ENCODE measurements at places on chromosomes 12 and 14.

GRCh38 chr14:101809671-101810514 lies 48.4 kb downstream of the PPP2R5C start:
- peak; percentile 93 for DNase-seq

DNA sequence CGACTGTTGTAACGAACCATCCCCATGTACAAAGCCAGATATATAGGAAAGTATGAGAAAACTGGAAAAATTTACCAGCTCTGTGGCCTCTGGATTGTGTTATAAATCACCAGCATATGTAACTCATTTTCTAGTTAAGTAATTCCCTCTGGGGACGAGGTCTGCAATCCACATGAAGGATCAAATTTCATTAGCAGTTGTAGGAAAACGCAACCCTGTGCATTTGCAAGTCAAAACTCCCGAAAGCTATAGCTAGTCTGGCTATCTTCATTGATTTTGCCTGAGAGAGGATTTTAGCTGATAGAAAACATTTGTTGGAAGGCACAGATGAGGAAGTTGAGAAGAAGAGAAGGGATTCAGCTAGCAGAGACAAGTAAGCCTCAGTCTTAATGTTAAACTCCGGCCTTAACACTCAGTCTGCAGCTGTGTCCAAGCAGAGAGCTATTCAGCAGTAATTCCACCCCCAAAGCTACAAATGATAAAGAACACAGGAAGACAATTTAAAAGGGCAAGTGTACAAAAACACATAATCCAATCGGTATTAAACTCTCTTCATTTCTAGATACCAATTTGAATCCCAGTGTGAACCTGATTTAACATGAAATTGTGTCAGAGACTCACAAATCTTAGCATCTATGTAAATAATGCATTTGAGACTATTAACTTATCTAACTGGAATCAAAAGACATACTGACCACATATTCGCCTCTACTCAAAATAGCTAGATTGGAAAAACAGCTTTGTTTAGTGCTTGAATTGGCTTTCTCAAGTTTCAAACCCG lies 54.2 kb upstream of the CERS5 start:
- DNase-seq = peak; percentile 83

DNA sequence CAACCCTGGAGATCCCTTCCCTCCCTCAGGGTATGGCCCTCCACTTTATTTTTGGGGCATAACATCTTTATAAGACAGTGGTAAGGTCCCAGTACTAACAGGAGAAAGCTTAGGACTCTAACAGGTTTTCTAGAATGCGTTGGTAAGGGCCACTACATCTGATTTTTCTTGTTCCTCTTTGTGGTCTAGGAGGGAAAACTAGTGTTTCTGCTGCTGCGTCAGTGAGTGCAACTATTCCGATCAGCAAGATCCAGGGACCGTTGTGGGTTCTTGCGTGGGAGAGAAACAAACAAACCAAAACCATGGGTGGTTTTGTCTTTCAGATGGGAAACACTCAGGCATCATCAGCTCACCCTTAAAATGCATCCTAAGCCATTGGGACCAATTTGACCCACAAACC lies 123.6 kb upstream of the SLC16A7 start:
- no peak for DNase-seq

GRCh38 chr12:132300789-132301722 lies 28.3 kb downstream of the GALNT9 start:
- DNase-seq = no peak

- DNase-seq = no peak
Measured at GRCh38 chr12:116194935-116195431, 82.5 kb downstream of the MED13L start.

DNA sequence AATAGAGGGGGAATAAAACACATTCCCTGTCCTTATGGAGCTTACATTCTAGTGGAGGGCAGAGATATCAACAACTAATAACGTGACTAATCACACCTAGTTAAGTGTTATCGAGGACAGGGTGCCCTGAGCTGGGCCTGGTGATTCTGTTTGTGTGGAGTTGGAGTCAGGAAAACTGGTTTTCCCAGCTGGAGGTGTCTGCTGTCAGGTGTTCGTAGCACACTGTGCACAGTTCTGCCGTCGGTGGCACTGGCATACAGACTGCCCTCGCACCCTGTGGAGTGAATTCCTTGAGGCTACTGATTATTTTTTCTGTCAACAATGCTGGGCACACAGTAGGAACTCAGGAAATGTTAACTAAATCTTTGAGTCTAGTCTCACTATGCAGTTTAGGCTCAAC lies 900 bp upstream of the MTERF2 start:
- DNase-seq = no peak

- no peak for DNase-seq
Measured at GRCh38 chr12:27178255-27178654, 65.8 kb upstream of the STK38L start.

DNA sequence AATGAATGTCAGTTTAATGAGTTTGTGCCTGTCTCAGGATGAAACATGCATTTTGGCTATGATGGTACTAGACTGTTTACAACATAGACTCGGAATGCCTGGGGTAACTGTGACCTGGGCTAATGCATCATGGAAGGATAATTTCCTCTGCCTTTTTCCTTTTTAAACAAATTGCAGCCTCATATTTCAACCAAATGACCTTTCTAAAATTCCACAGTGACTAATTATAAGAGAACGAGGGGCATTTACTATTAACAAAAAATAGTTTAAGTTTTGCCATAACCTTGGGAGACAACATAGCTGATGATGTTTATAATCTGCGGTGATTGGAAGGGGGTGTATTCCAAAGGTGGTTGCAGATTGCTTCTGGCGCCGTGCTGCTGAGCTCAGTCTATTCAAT lies 1140.5 kb downstream of the GALC start:
- peak; percentile 77 for DNase-seq

DNA sequence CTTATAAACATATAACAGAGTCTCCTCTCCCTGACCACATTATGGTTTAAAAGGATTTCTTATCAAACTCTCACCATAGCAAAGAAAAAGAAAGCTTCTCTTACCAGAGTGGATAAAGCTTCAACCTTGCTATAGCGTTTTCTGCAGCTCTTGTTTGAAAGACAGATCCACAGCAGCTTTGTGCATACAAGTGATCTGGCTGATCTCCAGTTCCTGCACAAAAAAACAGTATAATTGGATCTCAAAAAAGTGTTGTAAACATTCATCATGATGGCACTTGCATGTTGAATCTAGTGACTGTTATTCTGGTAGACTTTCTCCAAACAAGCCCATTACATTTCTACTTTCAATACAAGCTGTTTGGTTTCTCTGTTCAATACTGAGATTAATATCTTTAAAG lies 178.9 kb upstream of the MGAT4C start:
- no peak for DNase-seq

DNA sequence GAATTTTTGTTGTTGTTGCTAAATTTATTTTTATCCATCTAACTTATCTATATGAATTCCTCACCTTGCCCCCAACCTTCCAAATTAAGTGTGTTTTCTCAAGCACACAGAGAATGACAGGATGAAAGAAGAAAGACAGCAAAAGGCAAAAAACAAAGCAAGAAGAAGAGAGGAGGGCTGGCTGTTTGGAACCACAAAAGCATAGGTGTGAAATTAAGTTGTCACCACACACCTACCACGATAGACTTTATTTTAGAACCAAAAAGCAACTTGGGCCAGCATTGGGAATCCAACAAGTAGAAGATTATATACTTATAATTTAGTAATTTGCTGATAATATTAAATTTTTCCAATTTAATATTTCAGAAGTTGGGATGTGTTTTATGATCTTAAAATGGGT lies 58.7 kb upstream of the REP15 start:
- DNase-seq = no peak

Data from astrocyte (in vitro differentiated cells and primary cell).